ENCODE measurements at places on chromosomes 16 and 17.

DNA sequence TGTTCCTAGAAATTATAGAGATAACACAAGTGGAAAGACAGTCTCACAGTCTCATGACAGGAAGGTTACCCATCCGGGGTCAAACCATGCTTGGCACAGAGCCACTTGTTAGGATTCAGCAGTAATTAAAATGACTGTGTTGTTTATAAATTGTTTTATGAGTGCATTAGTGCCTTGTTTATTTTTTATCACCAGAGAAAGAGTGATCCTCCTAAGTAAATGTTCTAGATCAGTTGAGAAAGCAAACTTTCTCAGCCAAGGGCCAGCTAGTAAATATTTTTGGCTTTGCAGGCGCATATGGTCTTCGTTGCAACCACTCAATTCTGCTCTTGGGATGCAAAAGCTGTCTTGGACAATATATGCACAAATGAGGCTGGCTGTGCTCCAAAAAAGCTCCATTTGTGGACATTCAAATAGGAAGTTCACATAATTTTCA, 253.9 kb upstream of the CACNG5 start:
- DNase-seq, result no peak

GRCh38 chr17:21199311-21199710, 14.7 kb downstream of the TMEM11 start:
- DNase-seq, result no peak

GRCh38 chr16:50830698-50831097, 88.8 kb downstream of the CYLD start:
- no peak for DNase-seq

DNA sequence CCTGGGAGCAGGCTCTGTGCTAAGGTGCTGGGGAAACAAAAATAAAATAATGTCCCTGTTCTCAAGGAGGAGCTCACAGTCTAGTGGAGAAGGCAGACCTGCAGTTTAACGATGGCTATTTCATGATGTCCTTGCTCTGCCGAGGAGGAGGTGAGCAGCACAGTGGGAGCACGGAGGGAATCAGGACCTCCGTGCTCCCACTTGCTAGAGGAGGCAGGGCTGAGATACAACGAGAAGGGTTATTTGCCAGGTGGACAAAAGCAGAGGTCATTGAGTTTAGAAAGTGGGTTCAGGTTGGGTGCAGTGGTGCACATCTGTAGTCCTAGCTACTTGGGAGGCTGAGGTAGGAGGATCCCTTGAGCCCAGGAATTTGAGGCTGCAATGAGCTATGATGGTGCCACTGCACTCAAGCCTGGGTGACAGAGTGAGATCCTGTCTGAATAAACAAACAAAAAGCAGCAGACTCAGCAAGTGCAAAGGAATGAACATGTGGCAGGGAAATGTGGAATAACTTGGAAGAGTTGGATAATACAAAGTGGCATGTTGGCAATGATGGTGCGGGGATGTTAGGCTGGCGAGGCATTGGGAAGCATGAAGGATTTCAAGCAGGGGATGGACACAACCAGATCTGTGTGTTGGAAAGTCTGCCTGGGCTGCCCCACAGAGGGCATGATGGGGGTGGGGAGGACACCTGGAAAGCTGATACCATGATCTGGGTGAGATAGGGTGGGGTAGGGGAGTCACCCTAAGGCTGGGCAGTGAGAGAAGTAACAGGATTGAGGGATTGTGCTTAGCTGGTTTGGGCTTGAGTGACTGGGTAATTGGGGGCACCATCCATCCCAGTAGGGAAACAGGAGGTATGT, 12.8 kb upstream of the TNS4 start:
- no peak for DNase-seq

- no peak for DNase-seq
Measured at GRCh38 chr17:62024866-62025265, 40.2 kb downstream of the MED13 start.

DNA sequence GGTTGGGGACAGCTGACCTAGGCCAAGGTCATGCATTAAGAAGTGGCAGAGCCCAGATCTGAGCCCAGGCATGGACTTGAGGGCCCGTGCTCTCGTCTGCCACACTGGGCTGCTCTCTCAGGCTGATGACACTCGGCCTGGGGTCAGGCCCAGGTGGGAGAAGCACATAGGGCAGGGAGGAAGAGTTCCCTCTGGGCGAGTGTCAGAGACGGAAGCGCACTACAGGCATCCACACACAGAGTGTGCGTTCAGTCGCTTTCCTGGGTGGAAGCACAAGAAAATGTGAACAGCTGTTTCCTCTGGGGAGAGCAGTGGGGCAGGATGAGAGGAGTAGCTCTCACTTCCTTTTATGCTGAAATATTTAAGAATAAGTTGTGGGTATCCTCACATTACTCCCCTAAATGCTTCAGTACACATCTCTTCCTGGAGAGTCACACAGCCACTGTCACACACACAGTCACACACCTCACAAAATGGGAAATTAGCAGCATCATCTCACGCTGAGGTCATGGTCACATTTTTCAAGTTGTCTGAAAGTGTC, 59.7 kb downstream of the B9D1 start:
- no peak for DNase-seq

DNA sequence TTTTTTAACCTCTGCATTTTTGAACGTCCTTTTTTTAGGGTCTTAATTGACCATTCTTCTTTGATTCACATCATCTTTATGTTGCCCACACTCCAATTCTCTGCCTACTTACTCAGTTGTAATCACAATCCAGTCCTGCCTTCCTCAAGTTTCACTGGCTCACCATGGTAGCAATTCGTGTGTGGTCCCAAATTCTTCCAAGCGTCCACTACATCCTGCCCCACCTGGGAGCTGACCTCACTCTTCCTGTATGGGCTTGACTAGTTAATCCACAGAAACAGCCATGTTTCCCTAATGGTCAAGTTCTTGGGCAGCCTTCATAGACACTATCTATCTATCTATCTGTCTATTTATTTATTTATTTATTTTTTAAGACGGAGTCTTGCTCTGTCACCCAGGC, 7.1 kb downstream of the TLCD2 start:
- DNase-seq, result no peak

DNA sequence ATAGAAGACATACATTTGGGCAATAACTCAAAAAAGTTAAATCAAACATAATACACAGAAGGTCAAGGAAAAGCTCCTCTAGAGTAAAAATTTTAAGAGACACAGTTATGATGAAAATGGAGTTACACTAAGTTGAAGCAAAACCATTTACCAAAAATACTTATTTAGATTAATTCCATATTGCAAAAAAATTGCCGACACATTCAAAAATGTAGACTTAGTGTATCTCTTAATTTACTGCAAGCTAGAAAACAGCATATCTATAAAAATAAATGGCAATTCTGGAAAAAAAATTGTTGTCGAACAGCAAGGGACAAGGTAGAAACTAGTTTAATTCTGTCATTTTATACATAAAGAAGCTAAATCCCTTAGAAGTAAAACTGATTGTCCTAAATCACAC, 248.7 kb upstream of the KIF2B start:
- DNase-seq, result no peak

DNA sequence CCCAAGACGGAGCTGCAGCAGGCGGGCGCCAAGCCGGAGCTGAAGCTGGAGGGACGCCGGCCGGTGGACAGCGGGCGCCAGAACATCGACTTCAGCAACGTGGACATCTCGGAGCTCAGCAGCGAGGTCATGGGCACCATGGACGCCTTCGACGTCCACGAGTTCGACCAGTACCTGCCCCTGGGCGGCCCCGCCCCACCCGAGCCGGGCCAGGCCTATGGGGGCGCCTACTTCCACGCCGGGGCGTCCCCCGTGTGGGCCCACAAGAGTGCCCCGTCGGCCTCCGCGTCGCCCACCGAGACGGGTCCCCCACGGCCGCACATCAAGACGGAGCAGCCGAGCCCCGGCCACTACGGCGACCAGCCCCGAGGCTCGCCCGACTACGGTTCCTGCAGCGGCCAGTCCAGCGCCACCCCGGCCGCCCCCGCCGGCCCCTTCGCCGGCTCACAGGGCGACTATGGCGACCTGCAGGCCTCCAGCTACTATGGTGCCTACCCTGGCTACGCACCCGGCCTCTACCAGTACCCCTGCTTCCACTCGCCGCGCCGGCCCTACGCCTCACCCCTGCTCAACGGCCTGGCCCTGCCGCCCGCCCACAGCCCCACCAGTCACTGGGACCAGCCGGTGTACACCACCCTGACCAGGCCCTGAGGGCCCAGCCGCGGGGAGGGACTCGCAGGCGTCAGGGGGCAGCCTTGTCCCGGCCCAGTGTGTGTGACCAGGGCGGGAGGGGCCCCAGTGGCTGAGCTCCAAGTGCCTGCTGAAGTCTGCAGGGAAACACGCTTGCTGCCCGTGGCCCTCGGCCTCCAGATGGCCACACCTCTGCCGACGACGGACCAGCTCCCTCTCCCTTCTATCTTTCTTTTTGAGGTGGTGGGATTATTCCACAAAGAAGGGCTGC, 3.4 kb downstream of the SOX8 start:
- no peak for DNase-seq

DNA sequence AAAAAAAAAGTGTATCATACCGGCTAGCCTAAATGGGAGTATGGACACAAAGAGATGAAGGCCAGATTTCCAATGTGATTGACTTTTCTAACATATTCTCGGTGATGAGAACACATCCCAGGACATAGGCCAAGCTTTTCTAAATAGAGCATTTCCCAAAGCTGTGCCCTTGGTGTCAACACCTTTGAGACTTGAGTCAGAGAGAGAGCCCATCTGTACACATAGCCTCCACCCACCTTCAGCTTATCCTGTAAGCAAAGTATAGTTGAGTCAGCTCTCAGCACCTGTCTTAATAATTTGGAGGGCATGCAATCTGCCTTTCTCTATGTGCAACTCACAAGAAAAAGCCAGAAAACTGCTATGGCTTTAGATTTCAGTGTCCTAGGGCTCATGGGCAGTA, 42.7 kb downstream of the SOX9 start:
- no peak for DNase-seq

DNA sequence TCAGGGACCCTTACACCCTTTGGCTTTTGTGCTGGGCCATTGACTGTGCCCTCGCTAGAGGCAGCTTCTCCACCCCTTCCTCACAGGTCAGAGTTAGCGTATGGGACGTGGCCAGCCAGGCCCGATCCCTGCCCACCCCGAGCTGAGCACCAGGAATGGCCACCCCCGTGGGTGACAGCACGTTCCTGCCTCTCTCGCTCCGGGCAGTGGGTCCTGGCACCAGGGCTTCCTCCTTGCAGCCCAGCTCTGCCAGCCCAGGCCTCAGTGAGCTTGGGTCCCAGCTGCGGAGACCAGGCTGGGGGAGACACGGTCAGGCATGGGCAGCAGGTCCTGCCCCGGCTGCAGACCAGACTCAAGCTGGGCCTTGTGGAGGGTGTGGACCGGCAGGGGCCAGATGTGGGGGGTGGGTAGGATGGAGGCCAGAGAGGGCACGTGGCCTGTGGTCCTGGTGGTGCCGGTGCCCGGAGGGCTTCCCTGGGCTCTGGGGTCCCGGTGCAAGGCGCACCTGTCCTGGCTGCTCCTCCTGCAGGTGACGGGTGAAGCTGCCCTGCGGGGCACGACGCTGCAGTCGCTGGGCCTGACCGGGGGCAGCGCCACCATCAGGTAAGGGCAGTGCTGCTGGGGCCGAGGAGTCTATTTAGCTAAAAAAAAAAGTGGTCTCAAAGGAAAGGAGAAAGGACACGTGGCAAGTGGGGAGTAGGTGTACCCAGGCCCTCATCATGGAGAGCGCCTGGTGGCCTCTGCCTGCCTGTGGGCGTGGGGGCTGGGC, 18.2 kb downstream of the ASPSCR1 start:
- no peak for DNase-seq

DNA sequence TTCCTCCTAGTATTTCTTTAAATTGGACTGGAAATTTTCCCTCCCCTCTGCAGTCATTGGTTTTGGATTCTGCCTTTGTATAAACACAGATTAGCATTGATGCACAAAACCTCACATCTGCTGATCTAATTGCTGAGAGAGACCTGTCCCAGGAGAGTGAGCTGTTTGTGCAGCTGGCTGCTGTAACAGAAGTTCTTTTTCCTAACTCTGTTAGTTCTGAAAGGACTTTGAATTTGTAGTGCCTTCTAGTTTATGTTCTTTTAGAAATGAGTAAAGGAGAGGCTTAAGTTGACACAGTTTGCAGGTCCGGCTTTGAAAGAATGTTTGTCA, 45.2 kb upstream of the KPNB1 start:
- DNase-seq, result no peak

- DNase-seq, result no peak
Measured at GRCh38 chr16:87525352-87525751, 32.5 kb upstream of the ZCCHC14 start.

GRCh38 chr17:7083592-7083991, 3.5 kb upstream of the CLEC10A start:
- no peak for DNase-seq

GRCh38 chr17:72891627-72892026, 200.9 kb downstream of the SLC39A11 start:
- no peak for DNase-seq

DNA sequence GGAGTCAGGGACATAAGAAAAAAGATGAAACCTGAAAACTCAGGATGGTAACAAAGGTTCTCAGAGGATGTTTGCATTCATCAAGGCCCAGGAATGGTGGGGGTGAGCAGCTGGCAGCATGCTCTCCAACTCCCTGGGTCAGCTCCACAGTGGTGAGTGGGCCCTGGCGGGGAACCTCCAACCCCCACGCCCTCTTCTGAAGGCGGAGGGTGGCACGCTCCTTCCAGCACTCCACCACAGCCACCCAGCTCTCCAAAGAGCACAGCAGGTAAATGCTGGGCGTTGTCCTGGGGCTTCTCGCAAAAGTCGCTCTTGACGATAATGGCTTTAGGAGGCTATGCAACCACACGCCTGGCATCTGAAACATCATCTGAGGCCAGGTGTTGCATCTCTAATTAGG, 173.8 kb downstream of the C16orf78 start:
- no peak for DNase-seq

Data from activated naive CD4-positive, alpha-beta T cell treated with Interleukin-2 at 50 U/mL for 16 hours (primary cell).